Bronchial epithelial cell (primary cell): ENCODE measurements at places on chromosomes 3 and 15. TPM values are rescaled to one million over a fixed set of nuclear protein-coding genes. Genes with fewer than 3 reads are reported as not detected.

- no peak for DNase-seq
These were observed 520.3 kb upstream of the EPHA6 start for GRCh38 chr3:96294143-96294542.

DNA sequence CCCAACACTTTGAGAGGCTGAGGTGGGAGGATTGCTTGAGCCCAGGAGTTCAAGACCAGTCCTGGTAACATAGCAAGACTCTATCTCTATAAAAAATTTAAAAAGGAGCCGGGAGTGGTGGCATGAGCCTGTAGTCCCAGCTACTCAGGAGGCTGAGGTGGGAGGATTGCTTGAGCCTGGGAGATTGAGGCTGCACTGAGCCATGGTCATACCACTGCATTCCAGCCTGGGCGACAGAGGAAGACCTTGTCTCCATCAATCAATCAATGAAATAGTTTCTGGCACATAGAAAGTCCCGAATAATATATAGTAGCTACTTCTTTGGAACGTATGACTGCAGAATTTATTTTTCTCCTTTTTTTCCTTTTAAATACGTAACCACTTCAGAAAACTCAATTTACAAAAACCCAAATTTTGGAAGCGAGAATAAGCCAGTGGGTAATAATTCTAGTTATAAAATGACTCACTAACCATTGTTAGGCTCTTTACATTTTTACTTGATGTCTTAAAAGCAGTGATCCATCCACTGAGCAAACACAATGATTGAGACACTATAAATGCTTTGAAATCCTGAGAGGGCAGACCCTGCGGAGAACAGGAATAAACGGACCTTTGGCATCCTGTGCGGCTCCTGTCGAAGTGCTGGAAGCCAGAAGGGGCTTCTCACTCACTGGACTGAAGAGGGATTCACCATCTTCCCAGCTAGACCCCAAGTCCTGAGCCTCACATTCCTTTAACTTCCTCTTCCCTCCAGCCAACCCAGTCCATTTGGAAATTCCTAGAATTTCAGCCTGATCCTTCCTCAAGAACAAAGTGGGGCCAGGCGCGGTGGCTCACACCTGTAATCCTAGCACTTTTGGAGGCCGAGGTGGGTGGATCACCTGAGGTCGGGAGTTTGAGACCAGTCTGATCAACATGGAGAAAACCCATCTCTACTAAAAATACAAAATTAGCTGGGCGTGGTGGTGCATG, 68.4 kb upstream of the MFGE8 start:
- no peak for DNase-seq

- no peak for DNase-seq
These were observed 32.4 kb upstream of the SETMAR start for GRCh38 chr3:4270720-4271119.

DNA sequence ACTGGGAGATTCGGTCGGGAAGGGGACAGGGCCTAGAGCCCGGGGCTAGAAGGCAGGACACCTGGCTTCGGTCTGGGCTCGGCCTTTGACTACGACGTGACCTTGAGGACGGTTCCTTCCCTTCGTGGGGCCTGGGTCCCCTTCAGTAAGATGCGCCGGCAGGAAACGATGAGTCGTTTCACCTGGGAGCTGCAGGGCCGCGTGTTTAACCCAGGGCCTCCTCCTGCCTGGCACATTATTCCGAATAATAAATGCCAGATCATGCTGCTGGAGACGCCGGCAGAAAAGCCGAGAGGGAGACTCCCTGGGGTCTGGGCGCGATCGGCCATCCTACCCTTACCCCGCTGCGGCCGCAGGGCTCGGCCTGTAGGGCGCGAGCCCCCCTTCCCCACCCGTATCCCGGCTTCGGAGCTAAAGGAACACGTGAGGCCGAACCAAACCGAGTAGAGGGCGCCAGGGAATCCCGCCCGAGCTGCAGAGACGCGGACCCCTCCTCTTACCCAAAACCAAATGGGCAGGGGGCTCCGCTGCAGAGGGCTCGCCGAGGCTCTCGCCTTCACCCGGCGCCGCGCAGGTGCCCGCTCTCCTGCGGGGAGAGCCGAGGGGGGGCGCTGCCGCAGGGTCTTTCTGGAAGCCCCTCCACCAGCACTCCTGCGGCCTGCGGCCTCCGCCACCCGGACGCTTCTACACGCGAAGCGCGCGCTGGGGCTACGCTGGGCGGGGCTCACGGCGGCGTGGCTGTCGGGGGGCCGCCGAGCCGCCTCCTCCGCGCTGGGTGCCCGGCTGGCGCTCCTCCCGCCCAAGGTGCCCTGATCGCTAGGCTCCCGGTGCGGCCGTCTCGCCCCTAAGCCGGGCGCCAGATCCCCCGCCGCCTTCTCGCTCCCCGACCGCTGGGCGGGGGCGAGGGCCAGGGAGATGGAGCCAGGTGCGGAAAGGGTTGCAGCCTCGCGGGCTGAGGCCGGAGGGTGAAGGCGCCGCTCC, at the start of gene BDH1:
Gene BDH1, minus strand, starts transcription at position 688 of the 981 bp plus-strand sequence. CDS start 9,525 bp downstream, outside the sequence.
- DNase-seq, result peak; percentile 29

DNA sequence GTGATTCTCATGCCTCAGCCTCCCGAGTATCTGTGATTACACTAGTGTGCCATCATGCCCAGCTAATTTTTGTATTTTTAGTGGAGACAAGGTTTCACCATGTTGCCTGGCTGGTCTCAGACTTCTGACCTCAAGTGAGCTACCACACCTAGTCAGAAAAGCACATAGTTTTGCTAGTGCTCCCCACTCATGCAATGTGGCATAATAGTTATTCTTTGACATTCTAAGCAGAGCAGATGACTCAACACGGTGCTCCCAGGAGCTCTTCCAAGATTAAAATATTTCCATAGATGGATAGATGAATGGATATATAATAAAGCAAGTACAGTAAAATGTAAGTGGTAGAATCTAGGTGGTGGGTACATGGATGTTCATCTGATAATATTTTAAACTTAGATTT, 53.1 kb upstream of the GK5 start:
- no peak for DNase-seq

- DNase-seq, result no peak
These were observed 6.8 kb downstream of the PRRT3 start for GRCh38 chr3:9945358-9945757.

DNA sequence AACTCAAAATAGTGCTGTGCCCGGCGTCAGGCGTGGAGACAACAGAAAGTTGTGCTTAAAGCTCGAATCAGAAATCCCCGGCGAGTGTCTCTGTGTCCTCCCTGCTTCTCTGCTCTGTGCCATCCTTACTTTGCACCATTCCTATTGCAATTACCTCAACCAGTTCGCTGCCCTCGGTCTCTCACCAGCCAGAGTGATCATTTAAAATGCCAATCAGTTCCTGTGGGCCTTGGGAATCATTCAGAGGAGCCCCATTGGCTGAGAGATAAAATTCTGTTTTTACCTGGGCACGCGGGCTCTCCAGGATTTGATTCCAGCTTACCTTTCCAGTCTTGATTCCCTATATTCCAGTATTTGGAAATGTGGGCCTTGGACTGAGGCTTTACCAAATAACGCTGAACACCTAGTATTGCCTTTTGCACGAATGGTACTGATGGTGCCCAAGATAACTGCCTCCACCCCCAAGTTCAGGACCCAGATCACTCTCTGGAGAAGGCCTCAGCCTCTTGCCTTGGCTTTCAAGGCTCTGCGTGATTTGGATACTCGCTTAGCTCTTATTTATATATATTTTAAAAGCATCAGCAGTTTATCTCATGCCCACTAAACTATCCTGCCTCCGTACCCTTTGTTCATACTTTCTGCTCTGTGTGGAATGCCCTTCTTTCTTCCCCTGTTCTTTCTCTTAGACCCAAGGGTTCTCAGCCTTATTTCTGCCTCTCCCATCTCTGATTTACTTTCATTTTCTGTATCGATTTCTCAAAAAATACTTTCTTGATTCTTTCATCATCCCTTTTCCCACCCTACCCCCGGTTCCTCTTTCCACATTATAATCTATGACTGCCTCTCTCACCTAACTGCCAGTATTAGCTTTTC, 863 bp downstream of the PSMA4 start:
- DNase-seq, result peak; percentile 15

- DNase-seq, result no peak
These were observed 150.8 kb upstream of the STAC start for GRCh38 chr3:36229496-36229895.

- no peak for DNase-seq
These were observed 87.6 kb upstream of the WNT5A start for GRCh38 chr3:55574671-55575070.

DNA sequence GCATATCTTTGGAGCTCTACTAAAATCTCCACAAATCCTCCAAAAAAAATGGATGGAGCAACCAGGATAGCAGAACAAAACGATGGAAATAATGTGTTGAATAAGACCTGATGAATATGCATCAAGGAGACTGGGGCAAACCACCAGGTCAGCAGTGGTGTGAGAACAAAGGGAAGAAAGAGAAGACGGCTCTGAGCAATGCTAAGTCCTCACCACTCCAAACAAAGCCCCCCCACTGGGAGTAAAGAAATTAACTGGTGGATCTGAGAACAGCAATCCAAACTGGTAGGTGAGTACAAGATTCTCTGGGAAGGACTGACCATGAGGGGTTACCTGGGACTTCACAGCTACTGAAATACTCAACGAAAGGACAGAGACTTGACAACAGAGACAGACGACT, 977.3 kb downstream of the TBL1XR1 start:
- DNase-seq, result no peak

- no peak for DNase-seq
These were observed 2.0 kb upstream of the NR1I2 start for GRCh38 chr3:119779731-119780383.

GRCh38 chr15:92394309-92395097, 822 bp downstream of the ST8SIA2 start:
- no peak for DNase-seq

DNA sequence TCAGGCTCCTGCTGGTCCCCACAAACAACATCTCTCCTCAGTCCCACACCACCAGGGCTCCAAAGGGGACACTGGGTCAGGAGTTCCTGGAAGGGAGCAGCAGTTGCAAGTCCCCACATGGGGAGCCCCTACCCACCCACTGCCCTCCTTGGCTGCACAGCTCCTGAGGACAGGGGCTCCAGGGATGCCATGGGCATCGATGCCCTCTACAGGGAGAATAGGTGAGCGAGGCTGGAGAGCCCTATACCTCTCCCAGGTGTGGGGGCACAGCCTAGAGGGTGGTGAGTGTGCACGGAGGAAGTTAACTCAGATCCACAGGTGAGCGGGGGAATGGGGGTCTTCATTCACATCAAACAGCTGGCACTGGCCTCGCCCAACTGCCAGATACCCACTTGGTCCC, 141.2 kb upstream of the LINGO1 start:
- no peak for DNase-seq

- no peak for DNase-seq
These were observed 565.2 kb upstream of the DPPA4 start for GRCh38 chr3:109902549-109902948.

- DNase-seq, result no peak
These were observed 138.4 kb downstream of the MEIS2 start for GRCh38 chr15:36961956-36962355.

DNA sequence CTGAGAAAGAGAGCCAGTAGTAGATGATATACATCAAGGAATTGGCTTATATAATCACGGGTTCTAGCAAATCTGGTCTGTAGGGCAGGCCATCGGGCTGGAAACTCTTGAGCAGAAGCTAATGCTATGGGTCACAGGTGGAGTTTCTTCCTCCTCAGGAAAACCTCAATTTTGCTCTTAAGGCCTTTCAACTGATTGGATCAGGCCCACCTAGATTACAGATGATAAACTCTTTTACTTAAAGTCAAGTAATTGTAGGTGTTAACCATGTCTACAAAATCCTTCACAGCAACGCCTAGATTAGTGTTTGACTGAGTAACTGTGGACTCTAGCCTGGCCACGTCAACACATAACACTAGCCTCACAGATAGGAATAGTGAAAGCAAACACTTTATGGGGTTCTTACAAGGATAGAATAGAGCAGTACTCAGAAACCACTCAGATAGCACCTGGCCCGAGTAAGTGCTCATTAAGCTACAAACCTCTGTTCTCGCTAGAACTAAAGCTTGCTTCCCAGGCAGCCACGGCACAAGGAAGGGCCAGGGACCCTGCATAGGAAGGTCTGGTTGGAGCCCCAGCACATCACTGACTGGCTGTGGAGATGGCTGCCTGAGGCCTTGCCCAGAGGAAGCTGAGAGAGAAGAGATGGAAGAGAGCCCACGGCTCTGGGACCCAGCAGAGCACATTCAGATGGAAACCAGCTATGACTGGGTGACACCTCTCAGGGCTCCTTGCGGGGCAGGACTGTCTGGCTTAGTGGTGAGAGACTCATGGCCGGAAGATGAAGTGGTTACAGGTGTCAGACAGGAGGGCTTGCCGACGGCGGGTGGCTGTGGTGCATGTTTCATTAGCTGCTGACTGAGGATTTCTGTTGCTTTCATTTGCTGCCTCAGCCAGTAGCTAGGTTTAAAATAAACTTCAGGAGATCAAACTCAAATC, 202.5 kb upstream of the TLE3 start:
- no peak for DNase-seq

DNA sequence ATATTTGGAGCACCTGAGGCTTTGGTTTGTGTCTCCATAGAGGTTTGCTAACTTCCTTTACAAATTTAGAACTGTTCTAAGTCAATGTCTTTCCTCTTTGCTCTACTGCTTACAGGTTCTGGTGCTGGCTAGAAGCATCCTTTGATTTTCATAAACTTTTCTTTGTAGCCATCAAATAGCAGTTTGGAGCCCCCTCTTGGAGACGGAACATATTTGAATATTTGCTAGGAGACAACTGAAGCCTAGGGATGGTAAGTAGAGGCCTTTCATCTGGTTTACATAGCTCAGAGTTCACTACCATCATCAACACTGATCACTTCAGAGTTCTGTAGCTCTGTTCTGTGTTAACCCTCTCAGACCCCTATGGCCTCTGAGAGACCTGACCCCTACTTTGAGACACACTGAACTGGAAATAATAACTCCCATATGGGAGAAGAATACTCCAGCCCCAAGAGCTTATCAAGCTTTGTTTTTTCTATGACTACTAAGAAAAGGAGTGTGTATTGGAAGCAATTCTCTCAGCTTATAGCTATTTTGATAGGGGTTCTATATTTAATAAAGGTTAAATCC, 420.4 kb downstream of the EPHA3 start:
- DNase-seq, result no peak

- peak; percentile 54 for DNase-seq
These were observed 7.1 kb upstream of the DLL4 start for GRCh38 chr15:40921949-40922607.

GRCh38 chr3:74988095-74988494, 373.6 kb upstream of the CNTN3 start:
- DNase-seq, result no peak

GRCh38 chr3:27127195-27127594, 242.0 kb downstream of the NEK10 start:
- peak; percentile 81 for DNase-seq

COL8A1 gene
- total RNA-seq, result 2.7 and 3.9 TPM in 2 replicates

SHC4 gene
- total RNA-seq, result under 0.01 and 0.26 TPM in 2 replicates

COLQ gene
- total RNA-seq, result under 0.01 and 0.38 TPM in 2 replicates

ACTC1 gene
- total RNA-seq, result not detected in 2 replicates

DLL4 gene
- total RNA-seq, result 0.13 TPM in 1 of 2 replicates, not detected in the other

RPP14 gene
- total RNA-seq, result 18.1 and 20.3 TPM in 2 replicates

PRSS50 gene
- not detected in 2 replicates for total RNA-seq

SERPINI2 gene
- total RNA-seq, result not detected in 2 replicates

PLS1 gene
- 17.1 and 26.0 TPM in 2 replicates for total RNA-seq

TMC3 gene
- not detected in 2 replicates for total RNA-seq

LRRIQ4 gene
- total RNA-seq, result not detected in 2 replicates

HTR3E gene
- not detected in 2 replicates for total RNA-seq

SPSB4 gene
- 0.26 and 0.38 TPM in 2 replicates for total RNA-seq
